Activated T-helper 1 cell treated with anti-CD3 and anti-CD28 coated beads, Interleukin-2, amount 50 U/mL, for 16 hours (primary cell): ENCODE measurements at places on chromosomes 6 and 20.

DNA sequence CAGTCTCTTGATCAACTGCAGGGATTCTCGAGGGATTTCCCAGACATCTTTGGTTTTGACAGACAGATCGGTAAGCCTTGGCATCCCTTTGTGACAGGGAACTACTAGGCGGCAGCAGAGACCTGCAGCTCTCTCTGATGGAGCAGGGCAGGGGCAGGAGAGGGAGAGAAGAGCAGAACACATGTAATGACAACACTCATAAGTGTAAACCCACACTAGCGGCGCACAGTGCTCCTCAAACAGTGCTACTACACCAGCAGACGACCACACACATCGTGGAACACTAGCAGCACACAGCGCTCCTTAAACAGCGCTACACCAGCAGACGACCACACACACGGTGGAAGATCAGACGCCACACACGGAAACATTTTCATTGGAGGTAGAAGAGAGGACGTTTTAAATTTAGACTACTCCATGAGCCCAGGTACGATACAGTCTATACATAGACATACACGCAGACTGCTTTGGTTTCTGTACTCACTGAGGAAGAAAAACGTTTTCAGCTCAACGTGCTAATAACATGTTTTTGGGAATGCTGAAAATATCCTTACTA lies 94.5 kb upstream of the TRAF3IP2 start:
- no peak for DNase-seq

- no peak for DNase-seq
Measured at GRCh38 chr6:169980826-169981450, 229.5 kb downstream of the ERMARD start.

GRCh38 chr6:17311595-17312311 lies 30.6 kb downstream of the RBM24 start:
- DNase-seq = no peak

- no peak for DNase-seq
Measured at GRCh38 chr6:82365016-82365795, 1.6 kb downstream of the TPBG start.

- DNase-seq = no peak
Measured at GRCh38 chr6:121858310-121858709, 422.9 kb downstream of the GJA1 start.

DNA sequence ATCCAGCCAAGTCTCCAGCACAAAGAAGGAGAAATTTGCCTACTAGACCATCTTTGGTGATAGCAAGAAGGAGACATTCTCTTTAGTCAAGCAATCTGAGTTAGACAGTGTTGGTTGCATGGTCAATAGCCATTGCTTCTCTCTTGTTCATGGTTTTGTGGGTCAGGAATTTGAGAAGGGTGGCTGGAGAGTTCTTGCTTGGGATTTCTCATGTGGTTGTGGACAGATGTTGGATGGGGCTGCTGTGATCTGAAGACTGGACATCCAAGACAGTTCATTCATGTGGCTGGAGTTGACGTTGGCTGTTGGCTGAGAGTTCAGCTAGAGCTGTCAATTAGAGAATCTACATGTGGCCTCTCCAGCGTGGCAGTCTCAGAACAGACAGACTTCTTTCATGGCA lies 322.3 kb upstream of the PRDM1 start:
- DNase-seq = no peak
